Stimulated activated CD8-positive, alpha-beta memory T cell treated with anti-CD3 and anti-CD28 coated beads, Interleukin-7, amount 100 ng/mL, for 1 hour (primary cell): ENCODE measurements at places on chromosomes 4 and X.

- DNase-seq, result no peak
Observed at GRCh38 chrX:36640232-36640631, 367.9 kb upstream of the FAM47C start.

DNA sequence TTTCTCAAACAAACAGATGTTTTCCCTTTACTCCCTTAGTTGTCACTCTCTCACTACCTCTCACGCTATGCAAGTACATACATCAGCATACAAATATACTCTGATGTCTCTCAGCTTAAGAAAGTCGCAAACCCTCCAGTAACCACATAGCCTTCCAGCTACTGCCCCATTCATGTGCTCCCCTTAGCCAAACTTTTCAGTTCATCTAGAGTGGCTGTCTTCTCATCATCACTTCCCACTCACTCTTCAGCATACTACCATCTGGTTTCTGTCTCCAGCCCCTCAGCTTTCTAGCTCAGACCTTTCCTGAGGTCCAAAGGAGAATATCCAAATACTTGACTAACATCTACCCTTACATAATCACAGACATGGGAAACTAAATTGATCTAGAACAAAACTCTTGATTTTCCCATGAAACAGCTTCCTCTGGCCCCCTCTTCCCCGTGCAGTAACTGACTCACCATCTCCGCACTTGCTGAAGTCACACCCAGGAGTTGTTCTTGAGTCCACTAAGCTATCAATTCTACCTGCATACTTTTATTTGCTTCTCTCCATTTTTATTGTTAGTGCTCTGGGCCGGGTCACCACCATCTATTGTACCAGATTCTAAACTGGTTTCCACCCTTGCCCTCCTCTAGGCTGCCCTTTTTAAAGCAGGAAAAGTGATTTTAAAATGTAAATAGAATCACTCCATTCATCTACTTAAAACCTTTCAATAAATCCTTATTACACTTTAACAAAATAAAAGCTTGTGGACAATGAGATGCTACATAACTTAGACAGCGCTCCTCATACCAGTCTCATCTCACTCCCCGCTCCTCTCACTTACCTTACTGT, 57.2 kb downstream of the CASP6 start:
- no peak for DNase-seq

DNA sequence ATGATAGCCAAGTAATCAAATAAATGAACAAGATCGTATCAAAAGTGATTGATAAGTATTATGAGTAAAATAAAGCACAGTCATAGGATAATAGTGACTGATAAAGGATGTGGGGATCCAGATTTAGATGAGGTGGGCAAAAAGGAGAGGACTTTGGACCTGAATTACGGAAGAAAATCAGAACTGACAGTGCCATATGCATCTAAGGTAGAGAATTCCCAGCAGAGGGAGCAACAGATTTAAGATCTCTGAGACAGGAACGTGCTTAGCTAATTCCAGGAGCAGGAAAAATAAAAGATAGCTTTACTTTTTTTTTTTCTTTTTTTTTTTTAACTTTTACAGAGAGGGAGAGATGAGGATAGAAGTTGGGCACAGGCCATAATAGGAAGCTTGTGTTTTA, 189.9 kb downstream of the NWD2 start:
- DNase-seq, result no peak

- no peak for DNase-seq
Observed at GRCh38 chr4:92359491-92359890, 55.7 kb downstream of the GRID2 start.

DNA sequence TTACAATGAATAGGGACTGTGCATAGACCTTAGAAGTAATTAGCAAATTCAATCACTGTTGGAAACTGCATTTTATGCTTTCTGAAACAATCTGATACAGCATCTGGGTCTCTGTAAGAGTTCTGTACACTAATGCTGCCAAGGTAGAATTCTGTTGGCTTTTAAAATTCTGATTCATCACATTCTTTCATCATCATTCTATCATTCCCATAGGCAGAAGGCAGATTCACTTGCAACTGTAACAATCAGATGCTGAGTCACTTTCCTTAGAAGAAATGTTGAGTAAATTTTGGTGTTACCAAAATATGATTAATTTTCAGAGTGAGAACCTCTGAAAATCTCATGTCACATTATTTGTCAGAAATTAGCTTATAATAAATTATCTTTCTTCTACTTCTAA, 267.2 kb downstream of the MAPK10 start:
- DNase-seq, result no peak

GRCh38 chr4:107615809-107616208, 104.2 kb downstream of the PAPSS1 start:
- no peak for DNase-seq

GRCh38 chr4:55608591-55608990, 16.5 kb upstream of the PDCL2 start:
- DNase-seq, result no peak

- no peak for DNase-seq
Observed at GRCh38 chr4:24559889-24560288, 24.5 kb downstream of the DHX15 start.

DNA sequence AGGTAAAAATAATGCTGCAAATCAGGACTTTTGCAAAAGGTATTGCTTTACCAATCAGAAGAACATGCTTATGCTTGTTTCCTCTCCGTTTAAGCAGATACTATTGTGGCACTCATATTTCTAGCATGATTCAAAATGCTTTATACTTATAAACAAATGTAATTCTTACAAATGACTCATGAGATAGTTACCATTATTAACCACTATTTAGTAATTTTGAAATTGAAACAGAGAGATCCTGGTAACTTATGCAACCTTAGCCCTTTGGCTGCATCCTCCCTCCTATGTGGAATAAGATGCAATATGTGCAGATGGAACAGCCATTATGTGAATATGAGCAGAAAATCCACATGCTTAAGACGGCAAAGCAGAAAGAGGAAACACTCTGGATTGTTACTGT, 164.7 kb downstream of the PCDH18 start:
- DNase-seq, result no peak

GRCh38 chr4:183360161-183360919, 38.1 kb upstream of the CLDN24 start:
- no peak for DNase-seq

GRCh38 chr4:139253713-139254112, 26.3 kb downstream of the MGARP start:
- no peak for DNase-seq

- no peak for DNase-seq
Observed at GRCh38 chr4:95250544-95251137, 298.1 kb downstream of the UNC5C start.

GRCh38 chr4:169068423-169068822, 58.4 kb upstream of the CBR4 start:
- DNase-seq, result no peak

DNA sequence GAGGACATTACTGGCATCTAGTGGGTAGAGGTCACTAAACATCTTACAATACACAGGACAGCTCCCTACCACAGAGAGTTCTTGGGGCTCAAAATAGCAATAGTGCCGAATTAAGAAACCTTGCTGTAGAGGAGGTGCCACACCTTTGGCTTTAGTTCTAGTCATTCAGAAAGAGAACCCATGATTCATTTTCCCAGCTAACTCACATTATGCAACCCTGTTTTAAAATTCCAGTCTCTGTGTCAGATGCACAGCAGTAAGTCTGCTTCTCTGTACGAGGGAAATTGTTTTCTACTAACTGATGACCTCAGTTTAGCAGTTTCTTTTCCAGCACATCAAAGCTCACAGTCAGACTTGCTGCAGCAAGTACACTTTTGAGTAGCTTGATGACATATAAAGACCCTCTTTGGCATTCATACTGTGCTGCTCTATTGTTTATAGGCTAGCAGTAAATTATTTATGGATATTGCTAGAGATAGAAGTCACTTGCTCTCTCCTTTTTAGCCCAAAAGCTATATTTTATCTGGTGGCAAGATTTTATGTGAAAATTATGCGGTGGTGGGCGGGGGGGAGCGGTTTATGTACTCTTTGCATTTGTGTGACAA, 487.8 kb upstream of the MAGEB18 start:
- DNase-seq, result no peak

DNA sequence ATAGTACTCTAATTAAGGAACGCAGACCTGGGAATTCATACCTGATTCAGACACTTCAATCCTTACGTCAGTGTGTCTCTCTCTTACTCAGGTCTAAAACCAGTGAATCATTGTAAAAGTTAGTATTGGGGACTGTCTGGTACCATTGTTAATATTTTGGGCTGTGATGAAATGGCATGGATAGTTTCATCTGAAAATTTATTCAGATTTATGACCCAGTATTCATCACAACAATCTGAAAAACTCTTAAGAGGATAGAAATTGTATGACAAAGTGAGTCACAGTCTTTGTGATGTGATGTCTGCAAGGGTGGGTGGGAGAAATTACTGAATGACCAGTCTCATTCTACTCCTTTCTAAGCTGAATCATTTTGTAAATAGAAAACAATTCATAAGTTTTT, 10.3 kb downstream of the FGF2 start:
- no peak for DNase-seq

DNA sequence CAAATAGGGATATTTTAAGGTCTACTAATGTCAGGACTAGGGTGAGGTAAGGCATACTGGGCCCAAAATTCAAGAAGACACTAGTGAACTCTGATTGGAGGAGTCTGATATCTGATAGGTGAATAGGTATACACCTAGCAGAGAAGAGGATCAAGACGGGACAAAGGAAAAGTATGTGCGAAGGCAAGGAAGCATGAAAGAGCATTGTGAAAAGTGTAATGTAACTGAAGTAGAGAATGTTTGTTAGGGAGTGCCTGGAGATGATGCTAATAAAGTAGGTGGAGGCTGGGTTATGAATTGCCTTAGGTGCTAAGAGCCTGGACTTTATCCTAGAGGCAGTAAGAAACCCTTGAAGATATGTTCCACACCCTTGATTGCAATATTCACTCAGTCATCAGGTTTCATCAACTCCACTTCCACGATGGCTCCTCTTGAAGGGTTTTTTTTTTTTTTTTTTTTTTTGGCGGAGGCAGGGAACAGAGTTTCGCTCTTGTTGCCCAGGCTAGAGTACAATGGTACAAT, 49.9 kb upstream of the XIAP start:
- DNase-seq, result no peak

DNA sequence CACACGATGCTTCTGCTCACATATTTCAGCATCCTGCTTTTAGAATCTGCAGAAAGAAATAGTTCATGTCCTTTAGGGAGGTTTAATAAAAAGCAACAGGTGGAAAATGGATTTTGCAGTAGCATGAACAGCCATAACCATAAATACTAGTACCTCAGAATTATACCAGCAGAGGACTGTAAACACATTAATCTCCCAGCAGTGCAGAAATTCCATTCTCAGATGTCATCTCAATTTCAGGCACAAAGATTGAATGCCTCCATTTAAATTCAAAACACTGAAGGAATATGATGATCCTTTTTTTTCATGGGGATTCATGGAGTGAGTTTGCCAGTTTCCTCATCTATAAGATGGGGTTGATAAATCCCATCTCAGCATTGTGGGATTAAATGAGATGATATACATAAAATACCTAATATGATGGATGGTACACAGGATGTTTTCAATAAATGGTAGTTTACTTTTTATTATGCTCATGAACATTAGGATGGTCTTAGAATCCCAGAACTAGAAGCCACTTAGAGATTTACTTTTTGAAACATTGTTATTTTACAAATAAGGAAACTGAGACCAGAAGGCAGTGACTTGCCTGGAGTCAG, 566 bp upstream of the LIMCH1 start:
- no peak for DNase-seq

DNA sequence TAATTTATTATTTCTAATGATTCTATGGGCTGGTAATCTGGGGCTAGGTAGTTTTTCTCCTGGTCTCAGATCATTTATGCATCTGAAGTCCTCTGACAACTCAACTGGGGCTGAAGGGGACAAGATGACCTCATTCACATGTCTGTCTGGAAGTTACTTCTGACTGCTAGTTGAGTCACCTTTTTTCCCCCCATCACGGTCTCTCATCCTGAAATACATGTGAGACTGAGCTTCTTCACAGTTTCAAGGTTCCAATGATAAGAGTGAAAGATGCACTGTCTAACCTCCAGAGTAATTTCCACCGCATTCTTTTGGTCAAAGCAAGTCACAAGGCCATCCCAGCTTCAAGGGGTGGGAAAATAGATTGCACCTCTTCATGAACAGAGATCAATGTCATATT, 356.7 kb upstream of the RPS6KA3 start:
- no peak for DNase-seq

DNA sequence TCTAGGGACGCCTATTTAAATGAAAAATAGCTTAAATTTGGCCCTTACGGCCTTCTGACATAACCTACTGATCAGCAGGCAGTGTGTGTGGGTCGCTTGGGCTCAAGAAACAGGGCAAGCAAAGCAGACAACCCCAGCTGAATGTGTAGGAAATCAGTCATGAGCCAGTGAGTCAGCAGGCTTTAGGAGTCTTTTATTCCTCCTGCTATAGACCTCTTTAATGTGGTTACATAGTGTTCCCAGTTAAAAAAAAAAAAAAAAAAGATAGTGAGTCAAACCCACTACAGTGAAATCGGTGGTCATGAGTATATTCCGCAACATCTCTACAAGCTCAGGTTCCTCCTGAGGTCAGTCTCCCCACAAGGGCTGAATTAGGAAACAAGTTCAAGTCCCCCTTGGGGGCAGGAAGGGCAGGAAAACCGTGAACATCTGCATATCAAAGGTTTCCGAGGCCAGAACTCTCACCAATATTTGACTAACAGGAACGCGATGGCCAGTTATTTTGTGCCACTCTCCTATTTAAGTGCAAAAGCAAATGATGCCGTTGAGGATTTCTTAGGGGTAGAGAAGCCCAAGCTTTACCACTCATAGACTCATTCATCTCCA, 32.7 kb downstream of the ACSL1 start:
- DNase-seq, result no peak

DNA sequence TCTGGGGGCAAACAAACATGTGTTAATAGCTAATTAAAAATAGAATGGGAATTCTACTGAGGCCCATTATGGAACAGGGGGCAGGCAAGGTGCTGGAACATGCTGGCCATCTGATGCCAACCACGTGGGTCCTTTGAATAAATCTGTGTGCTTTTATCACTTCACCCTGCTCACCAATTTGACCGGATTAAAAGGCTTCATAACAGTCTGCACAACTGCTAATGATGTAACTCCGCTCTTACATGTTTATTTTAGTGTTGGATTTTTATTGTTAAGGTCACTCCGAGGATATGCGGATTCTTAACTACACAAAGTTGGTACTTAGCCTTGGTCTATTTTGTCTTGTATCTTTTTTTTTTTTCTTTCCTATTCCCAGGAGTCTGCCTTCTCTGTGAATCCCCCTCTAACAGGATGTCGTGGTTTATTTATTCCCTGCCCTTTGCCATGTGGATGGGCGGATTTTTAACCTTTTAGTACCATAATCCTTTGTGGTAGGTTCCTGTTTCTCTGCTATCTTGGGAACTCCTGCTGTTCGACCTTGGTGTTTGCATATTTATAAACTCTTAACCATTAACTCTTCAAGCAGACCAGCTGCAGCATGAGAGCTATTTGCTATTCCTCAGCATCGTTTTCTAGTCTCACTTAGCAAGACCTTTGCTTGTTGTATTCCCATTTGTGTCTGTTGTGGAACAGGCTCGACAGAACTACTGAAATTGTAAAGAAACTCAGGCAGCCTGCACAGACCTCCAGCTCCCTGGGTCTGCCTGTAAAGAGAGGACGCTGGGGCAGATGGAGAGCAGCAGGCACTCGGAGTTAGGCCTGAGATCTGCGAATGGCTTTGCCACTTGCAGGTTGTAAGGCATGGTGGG, 38.0 kb downstream of the TRIM2 start:
- DNase-seq, result no peak

GRCh38 chr4:8378776-8379175, 61.7 kb downstream of the ACOX3 start:
- DNase-seq, result no peak

- no peak for DNase-seq
Observed at GRCh38 chr4:153988492-153989363, 199.8 kb upstream of the SFRP2 start.

- DNase-seq, result no peak
Observed at GRCh38 chr4:183823434-183823833, 81.7 kb upstream of the STOX2 start.
